Right hindlimb (tissue), 1 donor: ENCODE measurements at places on chromosomes 16 and 17.

DNA sequence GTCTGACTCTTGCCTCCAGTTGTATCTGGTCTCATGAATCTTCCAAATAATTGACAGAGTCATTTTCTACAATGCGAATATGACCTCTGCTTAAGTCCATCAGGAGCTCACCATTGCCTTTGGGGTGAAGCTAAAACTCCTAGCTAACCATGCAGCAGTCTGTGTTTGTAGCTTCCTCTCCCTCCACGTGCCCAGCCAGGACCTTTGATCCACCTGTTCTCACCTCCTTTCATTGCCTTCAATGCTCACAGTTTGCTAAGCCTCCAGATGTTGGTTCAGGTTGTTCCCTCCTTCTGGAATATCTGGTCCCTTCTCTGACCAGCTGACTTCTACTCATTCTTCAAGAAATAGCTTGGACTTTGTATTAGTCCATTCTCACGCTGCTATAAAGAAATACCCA, 23.0 kb downstream of the BMERB1 start:
- no peak for DNase-seq

GRCh38 chr17:37490022-37490587, 414 bp downstream of the DUSP14 start:
- peak; percentile 81 for DNase-seq

DNA sequence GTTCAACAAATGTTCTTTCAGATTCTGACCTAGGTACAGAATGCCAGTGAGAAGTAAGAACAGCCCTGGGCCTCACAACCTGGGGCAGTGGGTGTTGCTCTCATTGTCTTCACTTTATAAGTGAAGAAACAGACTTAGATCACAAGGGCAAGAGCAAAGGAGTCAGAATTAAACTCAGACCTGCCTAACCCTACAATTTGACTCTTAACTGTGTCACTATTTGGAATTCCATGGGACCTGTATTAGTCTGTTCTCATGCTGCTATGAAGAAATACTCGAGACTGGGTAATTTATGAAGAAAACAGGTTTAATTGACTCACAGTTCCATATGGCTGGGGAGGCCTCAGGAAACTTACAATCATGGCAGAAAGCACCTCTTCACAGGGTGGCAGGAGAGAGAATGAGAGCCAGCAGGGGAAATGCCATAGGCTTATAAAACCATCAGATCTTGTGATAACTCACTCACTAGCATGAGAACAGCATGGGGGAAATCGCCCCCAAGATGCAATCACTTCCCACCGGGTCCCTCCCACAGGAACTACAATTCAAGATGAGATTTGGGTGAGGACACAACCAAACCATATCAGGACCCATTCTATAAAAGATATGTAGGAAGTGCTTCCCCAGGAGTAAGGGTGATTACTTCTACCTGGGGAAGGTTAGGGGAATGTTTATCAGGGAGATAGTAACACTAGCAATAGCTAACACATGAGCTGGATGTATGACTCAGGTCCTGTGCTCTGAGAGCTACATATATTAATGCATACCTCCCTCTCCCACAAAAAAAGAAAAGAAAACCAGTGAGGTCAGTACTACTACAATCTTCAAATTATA, 270.1 kb downstream of the SOX9 start:
- no peak for DNase-seq

GRCh38 chr17:71989117-71989516, 131.7 kb upstream of the SOX9 start:
- no peak for DNase-seq

GRCh38 chr17:17575360-17576251, 15.9 kb downstream of the PEMT start:
- no peak for DNase-seq

GRCh38 chr17:4479340-4479981, 19.2 kb upstream of the SPNS2 start:
- DNase-seq: no peak

DNA sequence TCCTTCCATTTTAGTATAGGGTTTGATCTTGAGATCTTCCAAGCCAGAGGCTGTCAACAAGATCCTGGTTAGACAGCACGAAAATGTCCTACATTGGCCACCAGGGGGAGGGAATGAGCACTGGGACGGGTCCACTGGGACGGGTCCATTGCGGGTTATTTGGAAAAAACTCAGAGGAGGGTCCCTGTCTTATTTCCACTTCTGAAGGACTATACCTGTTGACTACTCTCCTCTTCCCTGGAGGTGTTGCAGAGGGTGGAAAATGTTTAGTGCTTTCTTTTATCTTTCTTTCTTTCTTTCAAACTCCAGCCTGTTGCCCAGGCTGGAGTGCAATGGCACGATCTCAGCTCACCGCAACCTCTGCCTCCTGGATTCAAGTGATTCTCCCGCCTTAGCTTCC, 2.5 kb downstream of the TTLL6 start:
- no peak for DNase-seq

DNA sequence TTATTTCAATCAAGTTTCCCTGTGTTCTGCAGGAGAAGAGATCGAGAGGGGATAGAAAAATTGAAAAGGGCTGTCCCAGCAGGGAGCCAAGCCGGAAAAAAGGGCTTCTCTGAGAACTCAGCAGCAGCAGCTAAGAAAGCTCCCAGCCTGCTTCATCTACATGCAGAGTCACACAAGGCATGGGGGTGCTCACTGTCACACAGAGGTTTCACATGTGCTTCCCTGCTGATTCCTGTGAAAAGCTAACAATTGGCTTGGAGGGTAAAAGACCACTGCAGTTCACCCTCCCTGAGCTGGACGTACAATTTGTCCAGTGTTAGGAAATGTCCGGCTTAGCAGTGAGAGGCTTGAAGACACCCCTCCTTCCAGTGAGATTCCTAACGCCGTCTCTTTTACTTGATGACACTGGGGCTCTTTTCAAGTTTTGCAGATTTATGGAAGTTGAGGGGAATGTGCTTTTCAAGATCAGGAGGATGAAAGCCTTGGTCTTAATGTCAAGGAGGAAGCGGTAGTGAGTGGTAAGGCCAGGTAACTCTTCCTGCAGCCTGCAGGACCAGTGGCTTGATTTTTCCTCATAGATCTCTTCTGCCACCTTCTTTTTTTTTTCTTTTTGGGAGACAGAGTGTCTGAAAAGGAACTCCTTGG, 85.6 kb downstream of the WNT3 start:
- no peak for DNase-seq

GRCh38 chr17:43398724-43399595, at the start of gene ARL4D:
TSS of gene ARL4D (plus strand) at chr17:43398993. CDS start at chr17:43399733, 740 bp downstream.
- peak; percentile 92 for DNase-seq

GRCh38 chr17:34800661-34801060, 160.6 kb downstream of the CCT6B start:
- no peak for DNase-seq

DNA sequence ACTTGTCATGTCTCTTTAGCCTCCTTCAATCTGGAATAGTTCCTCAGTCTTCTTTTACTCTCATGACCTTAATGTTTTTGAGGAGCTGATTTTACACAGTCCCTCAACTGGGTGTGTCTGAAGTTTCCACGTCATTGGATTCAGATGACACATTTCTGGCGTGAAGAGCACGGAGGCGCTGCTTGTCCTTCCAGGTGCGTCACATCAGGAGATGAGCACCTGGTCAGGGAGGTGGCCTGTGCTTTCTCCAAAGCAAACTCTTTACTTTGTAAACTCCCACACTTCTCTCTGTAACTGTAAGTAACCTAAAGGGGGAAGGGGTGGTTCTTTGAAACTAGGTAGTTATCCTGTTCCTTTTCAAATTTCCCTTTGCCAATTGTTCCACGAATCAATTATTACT, 52.5 kb upstream of the MNT start:
- DNase-seq: no peak

GRCh38 chr16:11087691-11088073, 143.3 kb downstream of the CLEC16A start:
- DNase-seq: no peak
